ENCODE measurements at places on chromosomes 11 and 22. TPM values are rescaled to one million over a fixed set of nuclear protein-coding genes. Genes with fewer than 3 reads are reported as not detected.

Gene PHETA2
- 29.8 TPM for total RNA-seq

Gene OR8K3
- not detected for total RNA-seq

Gene PKP3
- total RNA-seq, result 1.3 TPM

Gene MRPL17
- 26.6 TPM for total RNA-seq

Gene SYTL2
- total RNA-seq, result 5.2 TPM

Gene PANX3
- not detected for total RNA-seq

Gene MPST
- 48.9 TPM for total RNA-seq

Gene ZDHHC5
- 30.0 TPM for total RNA-seq

Gene C11orf87
- not detected for total RNA-seq

Gene MCHR1
- under 0.01 TPM for total RNA-seq

Gene CBLIF
- total RNA-seq, result not detected

Gene OR5P2
- total RNA-seq, result not detected

Gene SLC37A4
- total RNA-seq, result 13.4 TPM

Gene OR51I1
- total RNA-seq, result not detected
